ENCODE measurements at places on chromosomes 2 and 18.

- DNase-seq = no peak
These were observed 63.3 kb upstream of the ZNF804A start for GRCh38 chr2:184534986-184535385.

DNA sequence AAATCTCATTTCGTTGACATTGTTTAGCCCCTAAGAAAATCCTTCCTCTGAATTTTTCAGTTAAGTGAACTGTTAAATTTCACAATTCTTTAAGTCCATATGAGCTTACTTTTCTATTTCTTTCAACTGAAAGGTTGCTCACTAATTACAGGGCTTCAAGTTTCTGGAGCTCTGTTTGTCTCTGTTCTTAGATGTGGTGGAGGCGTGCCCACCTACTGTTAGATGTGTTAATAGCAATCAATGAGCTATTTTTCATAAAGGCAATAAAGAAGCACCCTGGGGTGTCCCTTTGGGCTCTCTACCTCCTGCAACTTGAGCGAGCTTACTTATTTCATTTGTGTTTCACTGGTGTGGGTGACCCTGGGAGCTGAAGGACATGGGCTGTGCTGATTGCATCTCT lies 25.0 kb downstream of the CREG2 start:
- DNase-seq = no peak

- no peak for DNase-seq
These were observed 164.1 kb upstream of the CELF4 start for GRCh38 chr18:37729716-37730115.

- DNase-seq = no peak
These were observed 50.6 kb downstream of the TTC32 start for GRCh38 chr2:19851116-19851695.

- no peak for DNase-seq
These were observed 82.5 kb downstream of the SPP2 start for GRCh38 chr2:234133004-234133403.

DNA sequence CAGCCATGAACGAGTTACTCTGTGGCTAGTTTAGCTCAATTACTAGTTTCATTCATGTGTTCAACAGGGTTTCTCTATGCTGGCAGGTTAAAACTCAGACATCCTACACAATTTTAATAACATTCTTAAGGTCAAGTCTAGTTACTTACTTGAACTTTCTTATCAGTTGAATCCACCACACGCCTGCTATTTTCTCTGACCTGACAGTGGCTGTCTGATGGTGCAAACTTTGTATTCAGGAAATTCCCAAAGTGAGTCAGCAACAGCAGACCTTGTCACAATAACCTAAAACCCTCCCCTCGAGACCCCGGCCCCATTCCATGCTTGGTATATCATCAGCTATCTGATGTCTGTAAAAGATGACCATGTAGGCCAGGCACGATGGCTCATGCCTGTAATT lies 20.8 kb upstream of the CIDEA start:
- no peak for DNase-seq

- no peak for DNase-seq
These were observed 97.7 kb downstream of the DPP4 start for GRCh38 chr2:161976295-161976694.
